NCI-H510A (cell line): ENCODE measurements at places on chromosomes 12 and 14.
A peak's percentile ranks its signal among the peaks of the same experiment; 100 is the strongest.

GRCh38 chr12:51589060-51589459, 2.0 kb upstream of the SCN8A start:
- DNase-seq: no peak

DNA sequence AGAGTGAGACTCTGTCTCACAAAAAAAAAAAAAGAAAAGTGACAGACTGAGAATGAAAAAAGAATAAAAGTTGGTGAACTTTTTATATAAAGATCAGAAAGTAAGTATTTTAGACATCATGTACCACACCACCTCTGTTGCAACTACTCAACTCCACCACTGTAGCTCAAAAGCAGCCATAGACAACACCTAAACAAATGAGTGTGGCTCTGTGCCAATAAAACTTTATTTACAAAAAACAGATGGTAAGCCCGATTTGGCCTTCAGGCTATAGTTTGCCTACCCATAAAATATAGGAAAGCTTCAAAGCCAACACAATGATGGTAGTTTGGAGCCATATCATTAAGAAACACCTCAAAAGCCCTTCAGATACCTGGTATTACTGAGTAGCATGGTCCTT, 154.5 kb upstream of the FOXN3 start:
- no peak for DNase-seq

DNA sequence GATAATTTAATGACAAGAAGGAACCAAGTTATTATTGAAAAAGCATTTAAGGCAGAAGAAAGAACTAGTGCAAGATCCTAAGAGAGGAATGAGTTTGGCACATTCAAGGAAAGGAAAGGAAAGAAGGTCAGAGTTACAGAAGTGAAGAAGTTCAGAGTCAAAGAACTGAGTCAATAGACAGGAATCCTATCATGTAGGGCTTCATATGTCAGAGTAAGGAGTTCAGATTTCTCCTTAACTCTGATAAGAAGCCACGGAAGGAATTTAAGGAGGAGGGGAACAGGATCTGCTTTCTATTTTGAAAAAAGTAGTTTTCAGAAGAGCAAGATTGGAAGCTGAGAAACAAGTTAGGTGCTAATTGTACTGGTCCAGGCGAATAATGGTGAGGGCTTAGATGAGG, 223.1 kb upstream of the FOXN3 start:
- DNase-seq: no peak

DNA sequence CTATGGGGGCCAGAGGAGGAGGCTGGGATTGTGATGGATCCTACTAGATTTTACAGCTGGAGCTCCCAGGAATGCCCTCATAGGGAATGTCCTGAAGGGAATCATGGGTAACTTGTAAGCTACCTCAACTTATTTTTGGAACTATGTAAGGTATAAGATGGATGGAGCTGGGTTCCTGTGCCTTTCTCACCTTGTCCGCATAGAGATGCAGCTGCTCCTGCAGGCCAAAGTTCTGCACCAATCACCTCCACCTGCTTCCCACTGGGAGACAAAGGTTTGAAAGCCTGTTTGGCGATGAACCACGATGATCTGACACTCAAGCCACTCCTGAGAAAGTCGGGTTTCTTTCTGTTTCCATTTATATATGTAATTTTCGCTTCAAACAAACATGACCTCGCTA, 648 bp upstream of the AKAP5 start:
- DNase-seq: peak; percentile 51

DNA sequence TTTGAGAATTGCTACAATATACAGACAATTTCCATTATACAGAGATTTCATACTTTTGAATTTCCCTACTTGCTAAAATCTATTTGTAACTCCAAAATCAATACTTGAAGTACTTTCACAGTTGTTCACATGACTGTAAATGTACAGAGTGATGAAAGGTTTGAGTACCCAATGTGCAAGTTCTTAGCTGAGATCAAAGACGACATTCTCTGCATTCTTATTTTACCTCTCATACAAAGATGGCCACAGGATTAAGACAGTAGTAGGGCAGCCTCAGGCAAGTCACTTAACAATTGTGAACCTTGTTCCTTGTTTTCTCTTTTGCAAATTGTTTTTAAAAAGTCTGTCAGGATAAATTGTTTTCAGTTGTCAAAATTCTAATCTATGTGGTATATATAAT, 255.9 kb upstream of the KITLG start:
- no peak for DNase-seq
